AML-193 (cell line): ENCODE measurements at places on chromosomes 1 and 21.
A peak's percentile ranks its signal among the peaks of the same experiment; 100 is the strongest.

GRCh38 chr1:167864392-167865032 is 49.4 kb downstream of the ADCY10 start:
- DNase-seq, result no peak

DNA sequence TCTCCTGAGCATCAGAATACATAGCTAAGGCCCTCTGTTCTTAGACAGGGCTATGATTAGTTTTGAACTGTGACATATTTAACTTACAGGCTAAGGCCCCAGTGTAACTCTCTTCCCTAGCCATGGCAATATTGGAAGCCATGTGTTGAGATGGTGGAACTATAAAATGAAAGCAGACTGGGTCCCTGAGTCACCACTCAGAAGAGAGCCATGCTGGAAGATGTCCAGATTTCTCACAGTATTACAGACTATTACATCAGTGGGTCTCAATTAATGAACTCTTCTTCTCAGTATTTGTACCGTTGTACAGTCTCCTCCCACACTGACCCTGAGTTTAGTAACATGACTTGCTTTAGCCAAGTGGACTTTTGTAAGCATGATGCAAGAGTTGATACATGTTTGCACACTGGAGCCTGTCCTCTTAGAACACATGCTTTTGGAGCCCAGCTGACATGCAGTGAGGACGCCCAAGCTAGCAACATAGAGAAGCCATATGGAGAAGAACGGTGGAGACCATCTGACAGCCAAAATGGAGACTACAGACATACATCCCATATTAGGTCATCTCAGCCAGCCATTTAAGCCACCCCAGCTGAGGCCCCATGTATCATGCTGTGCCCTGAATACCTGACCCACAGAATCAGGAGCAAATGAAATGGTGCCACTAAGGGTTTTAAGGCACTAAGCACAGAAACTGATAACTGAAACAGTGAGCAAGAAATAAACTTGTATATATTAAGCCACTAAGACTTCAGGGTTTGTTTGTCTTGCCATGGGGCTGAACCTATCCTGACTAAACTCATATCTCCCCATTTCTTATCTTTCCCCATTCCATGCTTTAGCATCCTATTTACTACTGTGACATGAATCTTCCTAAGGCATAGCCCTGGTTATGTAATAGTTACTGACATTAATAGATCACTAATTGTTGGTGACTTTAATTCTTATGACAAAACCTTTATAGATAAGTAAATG is 24.4 kb downstream of the TBX15 start:
- no peak for DNase-seq

GRCh38 chr1:39127513-39127912 is 77.0 kb upstream of the MACF1 start:
- no peak for DNase-seq

DNA sequence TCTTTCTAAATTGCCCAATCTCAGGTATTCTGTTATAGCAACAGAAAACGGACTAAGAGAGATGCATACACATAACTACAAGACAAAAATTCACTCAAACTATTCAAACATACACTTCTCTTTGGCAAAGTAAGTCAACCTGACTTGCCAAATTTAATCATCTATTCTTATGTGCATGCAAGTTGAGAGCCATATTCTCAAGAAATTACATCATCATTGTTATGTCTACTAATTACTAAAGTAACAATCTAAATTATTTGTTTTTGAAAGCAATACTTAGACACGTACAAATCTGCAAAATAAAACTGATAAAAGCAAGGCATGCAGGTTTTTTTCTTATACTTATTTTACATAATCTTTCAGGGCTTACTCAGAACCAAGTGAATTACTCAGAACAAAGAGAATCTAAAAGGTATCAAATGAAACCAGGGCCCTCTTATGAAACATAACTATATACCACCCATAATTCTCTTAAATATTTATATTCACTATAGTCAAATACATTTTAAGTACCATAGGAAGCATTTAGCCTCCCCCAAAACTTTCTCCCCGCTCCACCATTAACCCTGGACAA is 62.3 kb downstream of the HLCS start:
- DNase-seq, result no peak

DNA sequence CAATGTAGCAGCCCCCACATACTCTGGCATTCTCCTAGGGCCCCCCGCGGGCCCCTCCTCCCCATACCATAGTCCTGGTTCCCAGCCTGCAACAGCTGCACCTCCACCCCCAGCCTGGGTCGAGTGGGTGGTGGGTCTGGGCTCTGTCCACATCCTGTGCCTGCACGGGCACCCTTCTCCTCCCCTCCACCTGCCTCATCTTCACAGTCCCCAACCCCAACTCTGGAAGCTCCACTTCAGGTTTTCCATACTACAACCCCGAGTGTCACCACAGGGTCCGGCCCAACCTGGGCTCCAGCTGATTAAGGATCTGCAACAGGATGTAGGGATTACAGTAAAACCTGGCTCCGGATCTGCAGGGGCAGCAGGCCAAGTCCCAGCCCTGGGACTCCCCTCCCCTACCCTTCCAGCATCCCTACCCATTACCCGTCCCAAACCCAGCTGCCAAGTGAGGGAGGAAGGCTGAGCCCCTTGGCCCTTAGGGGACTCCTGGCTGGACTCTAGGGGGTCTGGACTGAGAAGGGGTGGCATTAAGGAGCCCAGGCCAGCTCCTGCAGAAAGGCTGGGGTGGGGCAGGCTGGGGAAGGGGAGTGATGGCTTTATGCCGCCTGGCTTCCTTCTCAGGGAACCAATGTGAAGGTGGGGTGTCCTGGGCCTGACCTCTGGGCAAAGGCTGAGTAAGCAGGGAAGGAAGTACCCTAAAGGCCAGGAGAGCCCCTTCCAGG is 116.8 kb downstream of the CASZ1 start:
- DNase-seq, result no peak

DNA sequence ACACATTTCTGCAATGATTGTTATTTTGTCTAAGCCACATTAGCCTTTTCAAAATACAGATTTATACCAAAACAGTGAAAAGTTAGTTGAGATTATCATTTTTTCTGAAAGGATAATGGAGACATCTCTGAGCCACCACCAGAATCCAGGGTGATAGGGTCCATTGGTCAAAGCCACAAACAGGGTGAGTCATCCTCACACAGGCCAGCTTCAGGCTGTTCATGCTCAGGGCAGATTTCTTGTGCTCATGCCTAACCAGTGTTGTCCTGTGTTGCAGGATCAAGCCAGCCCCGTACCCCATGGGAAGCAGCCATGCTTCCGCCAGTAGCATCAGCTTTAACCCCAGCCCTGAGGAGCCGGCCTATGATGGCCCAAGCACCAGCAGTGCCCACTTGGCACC is 13.4 kb downstream of the ELOA start:
- DNase-seq, result no peak

DNA sequence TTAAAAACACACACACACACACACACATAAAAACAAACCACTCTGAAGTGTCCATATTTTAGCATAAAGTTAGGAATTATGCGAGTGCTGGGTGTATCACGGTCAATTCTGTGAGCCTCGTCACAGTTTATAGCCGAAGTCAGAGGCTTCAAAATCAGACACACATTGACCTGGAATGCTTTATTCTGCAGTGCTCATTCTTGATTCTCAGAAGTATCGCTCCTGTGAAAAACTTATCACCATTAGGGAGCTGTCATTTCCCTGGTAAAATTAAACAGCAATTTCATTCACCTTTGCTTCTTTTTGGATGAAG is 8.7 kb upstream of the IRF2BP2 start:
- DNase-seq, result no peak

- no peak for DNase-seq
Observed at GRCh38 chr1:43619996-43620920, 29.7 kb upstream of the KDM4A start.

DNA sequence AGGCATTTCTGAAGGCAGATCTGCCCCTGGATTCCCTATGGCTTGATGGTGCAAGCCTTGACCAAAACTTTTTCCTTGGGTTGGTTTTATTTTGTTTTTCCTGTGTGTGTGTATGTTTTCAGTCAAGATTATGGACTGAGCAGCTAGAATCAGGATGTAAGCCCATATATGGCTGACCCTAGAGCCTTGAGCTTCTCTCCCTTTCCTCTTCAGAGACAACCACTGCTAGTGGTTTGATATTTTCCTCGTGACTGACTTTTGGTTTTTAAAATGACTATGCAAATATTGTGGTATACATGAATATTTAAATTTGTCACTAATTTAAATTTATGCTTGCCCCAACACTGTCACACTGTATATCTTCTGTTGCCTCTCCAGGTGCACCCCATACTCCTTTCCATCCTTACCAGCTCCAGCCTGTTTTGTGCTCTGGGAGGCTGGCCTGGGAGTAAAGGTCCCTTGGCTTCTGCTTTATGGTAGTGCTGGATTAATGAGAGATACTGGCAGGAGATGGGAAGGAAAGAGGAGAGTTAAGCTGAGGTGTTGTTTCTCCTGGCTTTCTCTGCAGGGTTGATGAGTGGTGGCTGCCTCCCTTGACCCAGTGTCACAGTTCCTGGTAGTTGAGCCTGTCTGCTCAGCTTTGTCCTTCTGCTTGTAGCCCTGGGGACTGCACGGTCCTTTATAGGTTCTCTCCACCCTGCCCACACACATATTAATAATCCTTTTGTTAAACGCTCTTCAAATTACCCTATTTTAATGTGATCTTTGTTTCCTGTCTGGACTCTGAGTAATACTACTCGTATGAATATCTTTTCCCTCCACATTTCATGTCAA is 44.4 kb downstream of the RWDD3 start:
- no peak for DNase-seq

DNA sequence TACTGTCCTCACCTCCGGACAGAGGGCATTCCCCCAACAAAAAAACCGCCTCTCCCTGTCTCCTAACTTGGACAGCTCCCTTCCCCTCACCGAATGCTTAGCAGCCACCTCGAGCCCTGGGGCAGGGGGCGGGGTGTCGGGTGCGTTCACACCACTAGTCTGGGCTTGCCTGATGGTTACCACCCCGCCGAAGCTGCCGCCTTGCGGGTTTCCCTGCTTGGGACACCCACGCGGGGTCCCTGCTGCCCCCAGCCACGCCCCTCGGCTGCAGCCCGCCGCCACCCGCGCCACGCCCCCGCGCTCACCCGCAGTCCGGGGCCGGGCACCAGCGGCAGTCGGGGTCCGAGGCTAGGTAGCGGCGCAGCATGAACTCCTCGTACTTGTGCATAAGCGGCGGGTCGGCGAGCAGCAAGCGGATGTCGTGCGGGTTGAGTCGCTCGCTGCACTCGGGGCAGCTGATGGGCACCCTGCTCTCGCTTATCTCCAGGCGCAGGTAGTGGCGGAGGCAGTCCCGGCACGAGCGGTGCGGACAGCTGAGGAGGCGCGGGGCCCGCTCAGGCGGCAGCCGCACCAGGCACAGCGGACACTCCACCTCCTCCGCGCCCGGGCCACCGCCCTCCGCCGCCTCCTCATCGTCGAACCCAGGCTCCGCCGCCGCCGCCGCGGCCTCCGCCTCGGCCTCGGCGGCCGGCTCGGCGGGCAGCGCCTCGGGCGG is 706 bp downstream of the RNF19B start:
- peak; percentile 25 for DNase-seq

GRCh38 chr1:115685029-115685705 is 43.4 kb downstream of the VANGL1 start:
- DNase-seq, result no peak

GRCh38 chr21:36171741-36172331 is 15.2 kb downstream of the DOP1B start:
- no peak for DNase-seq

GRCh38 chr1:203858055-203858454 is 3.3 kb upstream of the SNRPE start:
- DNase-seq, result no peak

DNA sequence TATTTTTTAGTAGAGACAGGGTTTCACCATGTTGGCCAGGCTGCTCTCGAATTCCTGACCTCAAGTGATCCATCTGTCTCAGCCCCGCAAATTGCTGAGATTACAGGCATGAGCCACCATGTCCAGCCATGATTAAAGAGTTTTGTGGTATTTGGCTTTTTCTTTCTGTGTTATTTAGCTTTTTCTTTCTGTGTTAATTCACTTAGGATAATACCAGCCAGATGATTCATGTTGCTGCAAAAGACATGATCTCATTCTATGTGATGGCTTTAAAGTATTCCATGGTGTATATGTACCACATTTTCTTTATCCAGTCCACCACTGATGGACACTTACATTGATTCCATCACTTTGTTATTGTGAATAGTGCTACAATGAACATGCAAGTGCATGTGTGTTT is 1135.2 kb downstream of the AMY1C start:
- DNase-seq, result no peak

GRCh38 chr1:223410036-223410435 is 16.8 kb downstream of the CCDC185 start:
- no peak for DNase-seq

DNA sequence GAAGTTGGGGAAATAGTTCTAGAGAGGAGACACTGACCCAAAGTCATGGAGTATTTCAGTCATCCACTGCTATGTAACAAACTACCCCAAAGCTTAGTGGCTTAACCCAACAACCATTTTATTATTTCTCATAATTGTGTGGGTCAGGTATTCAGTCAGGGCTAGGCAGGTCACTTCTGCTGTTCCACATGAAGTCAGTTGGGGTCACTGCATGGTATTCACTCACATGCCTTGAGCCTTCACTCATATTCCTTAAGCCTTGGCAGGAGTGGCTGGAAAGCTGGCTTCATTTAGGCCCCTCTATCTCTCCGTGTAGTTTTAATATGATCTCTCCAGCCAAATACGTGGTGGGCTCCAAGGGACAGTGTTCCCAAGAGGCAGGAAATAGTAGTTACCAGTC is 17.5 kb upstream of the RNF11 start:
- DNase-seq, result no peak

DNA sequence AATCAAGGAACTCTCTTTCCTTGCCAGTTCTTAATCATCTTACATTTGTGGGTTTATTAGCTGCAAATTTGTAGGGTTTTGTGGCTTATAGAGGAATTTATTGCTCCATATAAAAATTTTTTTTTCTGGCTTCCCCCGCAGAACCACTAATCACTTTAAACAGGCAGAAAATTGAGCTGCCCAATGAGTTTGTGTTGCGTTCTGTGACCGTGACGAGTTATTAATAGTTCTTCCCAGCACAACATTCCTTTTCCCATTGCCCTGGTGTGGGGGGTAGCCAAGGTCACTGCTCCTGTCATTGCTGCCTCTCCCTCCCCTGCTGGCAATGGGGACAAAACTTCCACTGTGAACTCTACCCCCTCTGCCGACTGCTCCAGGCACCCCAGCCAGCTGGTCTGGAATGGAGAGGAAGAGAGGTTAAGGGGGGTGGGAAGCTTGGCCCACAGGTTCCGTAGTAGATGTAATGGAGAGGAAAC is 55.1 kb downstream of the UBE2T start:
- no peak for DNase-seq

GRCh38 chr1:59833991-59834390 is 19.2 kb downstream of the HOOK1 start:
- DNase-seq, result no peak

- DNase-seq, result no peak
Observed at GRCh38 chr1:114156538-114157274, 3.0 kb upstream of the SYT6 start.

DNA sequence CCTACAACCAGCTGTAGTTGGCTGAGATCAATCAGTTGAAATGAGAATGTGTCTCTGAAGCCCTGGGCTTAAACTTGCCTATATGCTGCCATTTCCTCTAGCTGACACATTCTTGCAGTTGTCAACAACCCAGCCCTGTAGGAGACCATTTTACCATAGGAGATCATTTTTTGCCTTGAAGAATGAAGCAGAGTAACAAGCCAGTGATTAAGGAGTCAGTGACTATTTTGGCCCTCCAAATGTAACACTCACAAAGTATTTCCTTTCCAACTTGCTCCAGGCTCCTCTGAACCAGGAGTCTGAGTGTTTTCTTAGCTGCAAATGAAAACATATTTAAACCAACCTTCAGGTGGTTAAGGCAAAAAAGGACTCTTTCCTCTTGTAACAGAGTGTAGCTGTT is 183.5 kb downstream of the ZZZ3 start:
- DNase-seq, result no peak

GRCh38 chr1:179510038-179510437 is 65.7 kb downstream of the NPHS2 start:
- DNase-seq, result no peak
